GM20000 (cell line): ENCODE measurements at places on chromosomes 2 and 18.
A peak's percentile ranks its signal among the peaks of the same experiment; 100 is the strongest.

DNA sequence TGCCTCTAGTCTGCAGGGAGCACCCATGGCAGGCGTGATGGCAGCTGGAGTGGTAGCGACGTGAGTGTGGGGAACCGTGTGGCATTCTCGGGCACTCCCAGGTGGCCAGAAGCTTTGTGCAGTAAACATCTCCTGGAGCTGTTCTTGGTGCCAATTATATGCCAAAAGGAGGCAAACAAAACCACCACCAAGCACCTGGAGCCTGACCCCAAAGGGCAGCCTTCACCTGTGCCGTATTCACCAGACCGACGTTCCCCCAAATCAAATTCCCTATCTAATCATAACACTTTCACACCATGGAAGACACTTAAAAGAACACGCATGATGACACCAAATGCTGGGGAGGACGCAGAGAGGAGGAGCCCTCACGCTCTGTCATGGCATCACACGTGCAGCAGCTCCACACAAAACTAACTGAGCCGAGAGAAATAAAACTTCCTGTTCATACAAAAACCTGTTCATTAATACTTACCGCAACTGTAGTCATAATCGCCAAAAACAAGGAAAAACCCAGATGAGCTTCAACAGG lies 123.6 kb downstream of the EIPR1 start:
- peak; percentile 46 for DNase-seq

DNA sequence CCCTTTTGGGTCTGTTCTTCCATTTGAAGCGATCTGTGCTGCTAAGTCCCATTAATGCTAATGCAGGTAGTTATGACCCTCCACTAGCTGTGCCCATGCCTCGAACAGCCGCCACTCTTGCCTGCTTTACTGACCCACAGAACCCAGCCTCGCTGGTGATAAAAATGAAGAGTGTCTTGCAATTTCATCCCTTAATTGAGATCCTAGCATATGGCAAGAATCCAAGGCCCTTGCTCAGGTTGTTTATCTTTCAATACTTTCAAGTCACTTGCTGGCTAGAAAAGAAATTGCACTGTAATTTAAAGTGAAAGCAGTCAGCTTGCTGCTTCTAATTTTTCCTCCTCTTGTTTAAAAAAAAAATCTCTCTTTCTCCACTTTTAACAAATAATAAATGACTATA lies 73.6 kb downstream of the ZNF521 start:
- DNase-seq: no peak

GRCh38 chr2:234611209-234611608 lies 114.3 kb upstream of the ARL4C start:
- DNase-seq: no peak

- no peak for DNase-seq
Observed at GRCh38 chr2:228658998-228659397, 477.5 kb upstream of the SPHKAP start.

GRCh38 chr2:152344579-152345195 lies 9.7 kb downstream of the FMNL2 start:
- DNase-seq: no peak

GRCh38 chr18:32271672-32272208 lies 81.9 kb downstream of the MEP1B start:
- peak; percentile 47 for DNase-seq

GRCh38 chr2:230412846-230413245 lies 3.2 kb upstream of the SP100 start:
- DNase-seq: no peak

DNA sequence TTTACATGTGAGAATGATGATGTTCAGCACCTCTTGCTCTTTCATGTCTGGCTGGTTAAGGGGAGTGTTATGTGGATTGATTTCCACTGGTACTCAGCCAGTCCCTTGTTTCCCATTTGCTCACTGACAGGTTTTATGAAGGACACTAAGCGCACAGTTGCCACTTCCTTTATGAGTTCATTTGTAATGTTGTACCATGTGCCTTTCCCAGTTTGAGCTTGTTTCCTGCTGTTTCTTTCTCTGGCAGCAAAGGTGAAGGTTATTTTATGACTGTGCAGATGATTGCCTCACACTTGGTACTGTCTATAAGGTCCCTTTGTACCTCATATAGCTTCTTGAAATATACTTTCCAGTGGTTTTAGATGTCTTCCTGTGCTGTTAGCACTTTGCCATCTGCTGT lies 1700.5 kb upstream of the TMEFF2 start:
- no peak for DNase-seq

- no peak for DNase-seq
Observed at GRCh38 chr2:173568054-173568453, 213.4 kb downstream of the CDCA7 start.

DNA sequence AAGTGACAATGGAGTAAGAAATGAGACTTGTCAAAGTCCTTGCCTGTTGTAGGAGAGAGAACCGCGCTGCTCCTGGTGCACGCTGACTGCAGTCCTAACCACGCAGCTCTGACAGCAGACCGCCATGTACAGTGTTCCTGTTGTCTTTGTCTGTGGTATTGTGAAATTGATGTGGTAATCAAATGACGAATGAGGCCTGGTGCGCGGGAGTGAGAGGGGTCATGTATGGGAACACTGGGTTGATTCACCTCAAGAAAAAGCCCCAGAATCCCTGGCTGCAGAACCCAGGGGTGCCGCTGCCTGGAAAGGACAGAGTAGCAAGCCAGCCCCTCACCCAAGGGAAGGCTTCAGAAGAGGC lies 64.0 kb downstream of the INPP4A start:
- DNase-seq: no peak

DNA sequence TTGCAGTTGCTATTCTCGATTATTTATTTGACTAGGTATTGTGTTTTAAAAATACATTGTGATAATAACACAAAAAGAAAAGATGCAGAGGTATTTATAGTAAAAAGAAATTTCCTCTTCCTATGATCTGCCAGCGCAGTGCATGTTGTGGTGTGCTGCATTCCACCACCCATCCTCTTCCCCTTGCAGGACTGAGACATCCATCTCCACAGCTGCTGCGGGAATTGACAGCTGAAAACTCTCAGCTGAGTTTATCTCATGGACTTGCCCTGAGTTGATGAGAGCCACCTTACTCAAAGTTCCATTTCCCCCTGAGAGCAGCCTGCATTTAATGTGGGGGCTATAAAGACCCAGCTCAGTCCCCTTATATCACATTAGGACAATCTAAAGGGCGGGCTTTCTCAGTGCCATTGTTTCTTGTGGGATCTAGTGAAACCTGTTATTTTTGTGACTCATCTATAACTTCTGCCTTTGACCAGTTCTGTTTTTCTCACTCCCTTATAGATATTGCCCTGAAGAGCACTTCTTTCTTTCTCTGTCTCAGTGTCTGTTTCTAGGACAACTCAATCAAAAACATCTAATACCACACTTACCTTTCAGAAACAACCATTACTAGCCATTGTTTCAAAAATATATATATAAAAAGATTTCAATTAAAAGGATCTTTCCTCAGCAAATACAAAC lies 698.5 kb downstream of the NR4A2 start:
- no peak for DNase-seq

- DNase-seq: no peak
Observed at GRCh38 chr2:237064203-237065070, 21.3 kb upstream of the COPS8 start.

- DNase-seq: no peak
Observed at GRCh38 chr2:135926605-135927004, 50.4 kb upstream of the MCM6 start.

DNA sequence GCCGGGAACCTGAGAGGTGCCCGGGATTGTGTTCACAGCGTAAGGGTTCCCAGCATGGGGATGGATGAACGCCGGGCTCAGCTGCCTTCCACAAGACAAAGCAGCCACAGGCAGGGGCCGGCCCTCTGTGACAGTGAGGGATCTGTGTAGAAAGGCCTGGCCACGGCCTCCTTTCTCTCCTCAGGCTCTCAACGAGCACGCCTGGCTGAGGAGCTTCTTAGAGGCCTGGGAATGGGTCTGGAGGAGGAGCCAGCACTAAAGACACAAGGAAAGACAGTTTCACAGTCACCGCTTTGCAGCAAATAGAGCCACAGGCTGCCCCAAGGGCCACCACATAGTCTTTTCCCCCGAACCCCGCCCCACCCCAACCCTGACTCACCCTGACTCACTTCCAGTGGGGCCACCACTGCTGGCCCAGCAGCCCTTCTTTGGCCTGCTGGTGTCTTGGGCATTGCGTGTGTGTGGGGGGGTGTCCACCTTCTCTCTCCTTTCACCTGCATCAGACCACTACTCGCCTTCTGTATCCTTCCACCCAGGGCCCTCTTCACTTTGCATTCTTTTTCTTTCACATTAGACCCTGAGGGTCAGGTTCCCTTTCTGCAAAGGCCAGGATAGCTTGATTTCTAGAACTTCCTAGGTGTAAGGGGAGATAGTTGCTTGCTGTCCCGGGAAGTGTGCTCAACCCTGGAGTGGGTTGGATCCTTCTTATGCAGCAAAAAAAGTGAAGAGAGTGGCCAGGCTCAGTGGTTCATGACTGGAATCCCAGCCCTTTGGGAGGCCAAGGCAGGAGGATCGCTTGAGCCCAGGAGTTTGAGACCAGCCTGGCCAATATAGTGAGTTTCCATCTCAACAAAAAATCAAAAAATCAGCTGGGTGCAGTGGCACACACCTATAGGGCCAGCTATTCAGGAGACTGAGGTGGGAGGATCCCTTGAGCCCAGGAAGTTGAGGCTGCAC lies 19.3 kb upstream of the HPCAL1 start:
- no peak for DNase-seq

- DNase-seq: no peak
Observed at GRCh38 chr2:241891315-241891987, 21.9 kb downstream of the RTP5 start.

DNA sequence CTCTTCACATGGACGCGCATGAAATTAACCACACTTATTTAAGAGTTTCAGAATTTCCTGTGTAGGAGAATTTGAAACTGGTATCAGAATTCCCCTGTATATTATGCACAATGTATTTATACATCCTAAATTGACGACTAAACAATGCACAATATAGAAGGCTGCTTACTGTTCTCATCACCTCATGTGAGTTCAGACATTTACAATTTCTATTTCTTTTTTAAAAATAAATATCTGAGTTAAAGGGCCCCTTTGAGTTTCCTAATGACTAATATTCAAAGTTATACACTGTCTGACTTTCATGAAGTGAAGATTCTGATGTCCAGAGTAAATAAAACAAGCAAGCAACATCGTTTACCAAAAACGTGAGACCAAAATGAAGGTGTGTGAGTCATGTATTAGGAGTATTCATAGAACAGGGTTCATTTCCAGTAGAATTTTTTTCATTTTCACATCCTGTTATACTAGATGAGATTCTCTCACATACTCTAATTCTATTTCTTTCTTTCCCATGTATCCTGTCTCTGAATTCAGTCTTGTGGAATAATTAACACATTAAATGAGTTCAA lies 406.2 kb downstream of the NUP35 start:
- no peak for DNase-seq

DNA sequence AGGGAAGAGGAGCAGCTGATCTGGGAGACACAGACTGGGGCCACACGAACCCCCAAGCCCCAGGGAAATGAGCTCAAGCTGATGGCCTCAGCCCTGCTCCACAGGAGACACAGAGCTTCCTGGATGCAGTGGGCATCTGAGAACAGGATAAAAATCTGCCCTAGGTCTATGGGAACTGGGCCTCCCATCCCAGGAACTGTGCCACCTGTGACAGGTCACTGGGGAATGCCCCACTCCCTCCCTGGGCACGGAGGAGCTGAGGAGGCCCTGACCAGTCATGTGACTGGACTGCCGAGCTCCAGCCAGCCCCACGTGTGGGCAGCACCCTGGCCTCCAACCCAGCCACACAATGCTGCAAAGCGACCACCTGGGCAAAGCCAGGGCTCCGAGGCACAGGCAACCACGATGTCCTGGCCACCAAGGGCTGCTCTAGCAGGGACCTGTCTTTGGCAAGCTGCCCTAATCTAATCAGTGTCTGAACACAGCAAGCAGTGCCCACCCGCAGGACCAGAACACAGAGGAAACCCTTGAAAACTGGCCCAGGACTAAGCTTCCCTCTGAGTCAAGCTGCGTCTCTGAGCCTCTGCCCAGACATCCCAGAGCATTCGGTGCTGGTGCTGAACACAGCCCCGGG lies 57.8 kb upstream of the ID2 start:
- no peak for DNase-seq

GRCh38 chr18:44520981-44521667 lies 159.6 kb upstream of the SETBP1 start:
- DNase-seq: no peak

- peak; percentile 16 for DNase-seq
Observed at GRCh38 chr2:71452565-71452964, 796 bp upstream of the DYSF start.

DNA sequence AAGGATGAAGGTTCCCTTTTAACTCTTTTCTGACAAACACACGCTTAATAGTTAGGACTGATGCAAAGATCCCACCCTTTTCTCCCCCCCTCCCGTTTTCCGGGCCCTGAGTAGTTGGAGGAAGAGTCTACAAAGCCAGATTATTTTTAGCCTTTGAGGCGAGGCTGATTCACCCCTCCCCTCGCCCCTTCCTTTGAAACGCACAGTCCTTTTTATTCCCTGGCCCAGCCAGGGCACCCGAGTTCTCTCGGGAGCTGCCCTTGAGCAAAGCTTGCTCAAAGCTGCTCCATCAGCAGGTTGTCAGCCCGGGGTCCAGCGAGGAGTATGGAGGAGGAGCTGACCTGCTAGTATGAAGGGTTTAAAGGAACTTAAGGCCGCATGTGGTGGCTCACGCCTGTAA lies 47.1 kb upstream of the SPRED2 start:
- no peak for DNase-seq

DNA sequence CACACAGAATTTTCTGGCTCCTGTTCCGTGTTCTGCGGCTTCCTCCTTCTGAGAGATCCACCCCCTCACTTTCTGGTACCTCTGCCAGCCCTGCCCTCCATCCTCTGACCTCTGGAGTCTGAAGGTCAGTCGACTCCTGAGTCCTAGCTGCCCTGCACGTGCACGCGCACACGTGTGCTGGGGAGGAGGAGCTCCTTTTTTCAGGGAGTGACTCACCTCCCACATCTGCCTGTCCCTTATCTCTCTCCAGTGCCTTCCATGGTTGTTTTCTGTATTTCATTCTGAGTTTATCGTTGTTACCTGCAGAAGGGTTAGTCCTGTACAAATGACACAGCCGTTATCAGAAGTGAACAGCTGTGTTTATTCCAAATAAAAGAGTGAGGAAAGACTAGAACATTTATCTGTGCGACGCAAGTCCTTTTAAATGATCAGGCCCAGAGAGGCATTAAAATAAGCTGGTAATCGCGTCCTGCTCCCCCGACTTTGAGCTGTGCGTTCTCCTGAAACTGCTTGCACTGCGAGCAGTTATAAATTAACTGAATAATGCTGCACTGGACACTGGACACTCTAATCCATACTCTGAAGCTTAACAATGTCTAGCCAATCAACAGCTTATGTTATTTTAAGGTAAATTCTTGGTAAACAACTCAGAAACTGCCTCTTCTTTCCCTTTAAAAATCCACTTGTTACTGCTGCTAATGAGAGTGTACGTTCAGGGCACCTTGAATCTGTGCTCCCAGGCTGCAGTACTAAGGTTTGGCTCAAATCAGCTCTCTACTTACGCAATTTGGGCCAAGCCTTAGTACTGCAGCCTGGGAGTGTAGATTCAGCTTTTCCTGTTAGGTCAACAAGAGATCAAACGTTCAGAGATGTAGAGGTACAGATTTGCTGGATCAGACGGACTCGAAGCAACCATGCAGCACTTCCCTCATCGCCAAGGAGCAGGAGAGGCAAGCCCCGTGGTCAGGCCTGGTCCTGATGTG lies 72.5 kb downstream of the GALR1 start:
- DNase-seq: no peak

- DNase-seq: no peak
Observed at GRCh38 chr2:207255565-207256470, 90.1 kb upstream of the KLF7 start.

- DNase-seq: no peak
Observed at GRCh38 chr2:212644195-212644837, 105.7 kb upstream of the ERBB4 start.
